ENCODE measurements at places on chromosomes 4 and X.
A peak's percentile ranks its signal among the peaks of the same experiment; 100 is the strongest.

- DNase-seq, result no peak
Observed at GRCh38 chr4:161252520-161253141, 911.2 kb downstream of the FSTL5 start.

GRCh38 chr4:25905371-25905770, 8.6 kb upstream of the SMIM20 start:
- DNase-seq, result no peak

DNA sequence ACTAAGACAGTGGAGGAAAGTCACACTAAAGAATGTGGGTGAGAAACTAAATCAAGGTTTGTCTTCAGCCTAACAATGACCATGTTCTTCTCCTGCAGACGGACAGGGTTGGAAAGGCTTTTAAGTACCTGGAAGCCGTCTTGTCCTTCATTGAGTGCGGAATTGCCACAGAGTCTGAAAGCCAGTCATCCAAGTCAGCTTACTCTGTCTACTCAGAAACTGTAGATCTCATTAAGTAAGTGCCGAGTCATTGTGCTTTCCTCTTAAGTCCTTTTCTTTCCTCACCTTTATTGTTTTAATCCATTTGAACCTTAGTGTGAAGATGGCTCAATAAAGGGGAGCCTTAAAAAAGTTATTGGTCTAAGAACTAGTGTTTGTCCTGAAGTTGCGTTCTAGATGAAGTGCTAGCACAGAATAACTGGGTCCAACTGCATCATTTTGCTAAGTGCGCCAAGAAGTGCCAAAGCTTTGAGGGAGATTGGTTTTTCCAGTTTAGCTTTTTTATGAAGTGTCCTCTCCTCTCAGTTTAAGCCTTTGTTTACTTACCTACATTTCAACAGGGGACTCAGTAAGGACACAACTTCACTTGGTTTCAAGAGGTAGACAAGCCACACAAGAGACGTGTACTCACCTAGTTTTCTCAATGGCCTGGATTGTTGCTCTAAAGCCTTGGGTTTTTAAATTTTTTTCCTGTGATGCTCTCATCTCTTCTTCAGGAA, 89.3 kb downstream of the KLHL8 start:
- DNase-seq, result no peak

DNA sequence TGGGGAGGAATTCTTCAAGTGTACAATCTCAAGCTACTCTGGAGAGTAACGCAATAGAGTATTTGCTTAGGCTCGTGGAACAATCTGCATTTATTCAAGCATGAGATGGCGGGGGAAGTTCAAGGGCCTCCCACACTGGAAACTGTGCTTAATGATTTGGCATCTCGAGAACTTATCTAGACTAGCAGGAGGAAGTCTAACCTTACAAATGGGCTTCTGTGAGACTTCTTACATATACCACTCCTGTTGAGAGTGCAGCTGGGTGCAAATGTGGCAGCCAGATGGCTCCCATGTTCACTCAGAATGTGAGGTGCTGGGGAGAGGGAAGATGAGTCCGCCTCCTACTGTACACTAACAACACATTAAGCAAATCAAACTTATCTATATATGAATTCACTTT, 29.3 kb upstream of the PTPN13 start:
- no peak for DNase-seq

- no peak for DNase-seq
Observed at GRCh38 chr4:117134386-117134785, 49.0 kb upstream of the TRAM1L1 start.

- no peak for DNase-seq
Observed at GRCh38 chr4:146098978-146099377, 76.5 kb upstream of the LSM6 start.

DNA sequence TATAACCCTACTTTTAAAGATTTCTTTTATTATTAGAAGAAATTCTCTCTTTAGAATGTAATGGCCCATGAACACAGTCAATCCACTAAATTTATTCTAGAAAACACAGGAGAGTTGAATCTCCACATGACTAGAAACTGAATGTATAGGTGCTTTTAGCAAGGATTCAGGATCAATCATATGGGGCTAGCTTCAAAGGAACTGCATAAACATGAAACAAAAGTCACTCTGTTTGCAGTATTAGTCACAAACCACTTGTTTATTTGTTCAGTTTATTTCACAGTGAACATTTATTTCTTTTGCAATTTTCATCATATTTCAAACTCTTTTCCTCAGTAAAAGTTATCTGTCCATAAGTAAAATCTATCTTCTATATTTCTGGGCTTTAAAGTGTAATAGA, 1604.6 kb downstream of the PCDH18 start:
- no peak for DNase-seq

DNA sequence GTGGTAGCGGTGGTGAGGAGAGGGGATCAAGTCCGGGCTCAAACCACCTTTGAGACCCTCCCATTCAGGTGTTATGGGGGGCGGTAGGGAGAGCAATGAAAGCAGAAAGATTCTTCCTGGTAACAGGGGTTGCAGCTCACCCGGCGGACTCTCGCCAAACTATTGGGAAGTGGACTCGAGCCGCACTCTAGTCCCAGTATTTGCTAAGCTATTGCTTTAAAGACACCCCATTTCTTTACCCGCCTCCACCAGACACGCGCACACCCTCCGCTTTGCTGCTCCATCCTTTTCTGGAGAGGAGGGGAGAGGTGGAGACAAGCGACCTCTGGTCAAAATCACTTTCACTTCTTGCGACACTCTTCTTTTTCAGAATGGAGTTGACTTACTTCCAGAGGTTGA, 625 bp upstream of the GABRA4 start:
- peak; percentile 73 for DNase-seq

DNA sequence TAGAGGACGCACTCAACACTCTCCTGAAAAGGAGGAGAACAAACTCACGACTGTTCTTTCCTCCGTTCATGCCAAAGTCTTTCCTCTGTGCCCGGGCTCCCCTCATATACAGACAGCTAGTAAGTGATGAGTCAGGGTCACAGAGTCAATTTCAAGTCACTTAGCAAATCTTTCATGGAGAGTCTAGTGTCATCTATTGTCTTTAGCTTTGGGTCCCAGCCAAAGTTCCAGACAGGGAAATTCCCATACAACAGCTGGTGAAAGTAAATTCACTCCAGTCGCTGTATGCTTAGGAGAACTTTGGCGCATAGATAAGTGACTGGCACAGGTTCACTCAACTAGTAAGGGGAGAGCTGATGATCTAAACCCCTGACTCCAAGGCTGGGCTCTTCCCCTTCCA, 226.5 kb downstream of the MID1 start:
- DNase-seq, result no peak

DNA sequence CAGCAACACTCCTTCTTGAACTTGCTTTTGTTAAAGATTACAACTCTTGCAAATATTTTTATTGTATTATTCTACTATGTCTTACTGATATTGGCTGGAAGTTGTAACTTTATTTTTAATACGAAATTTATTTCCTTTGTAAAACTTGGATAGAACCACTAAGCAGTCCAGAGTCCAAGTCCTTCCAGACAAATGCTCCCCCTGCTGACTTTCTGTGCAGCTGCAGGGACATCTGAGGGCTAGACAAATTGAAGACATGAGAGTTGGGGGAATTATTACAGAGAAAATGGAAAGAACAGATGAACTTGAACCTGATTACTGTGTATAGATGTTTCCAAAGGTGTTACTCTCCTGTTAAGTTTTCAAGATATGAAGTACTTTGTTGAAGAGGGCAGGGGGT, 238.8 kb downstream of the GRIA3 start:
- DNase-seq, result no peak

DNA sequence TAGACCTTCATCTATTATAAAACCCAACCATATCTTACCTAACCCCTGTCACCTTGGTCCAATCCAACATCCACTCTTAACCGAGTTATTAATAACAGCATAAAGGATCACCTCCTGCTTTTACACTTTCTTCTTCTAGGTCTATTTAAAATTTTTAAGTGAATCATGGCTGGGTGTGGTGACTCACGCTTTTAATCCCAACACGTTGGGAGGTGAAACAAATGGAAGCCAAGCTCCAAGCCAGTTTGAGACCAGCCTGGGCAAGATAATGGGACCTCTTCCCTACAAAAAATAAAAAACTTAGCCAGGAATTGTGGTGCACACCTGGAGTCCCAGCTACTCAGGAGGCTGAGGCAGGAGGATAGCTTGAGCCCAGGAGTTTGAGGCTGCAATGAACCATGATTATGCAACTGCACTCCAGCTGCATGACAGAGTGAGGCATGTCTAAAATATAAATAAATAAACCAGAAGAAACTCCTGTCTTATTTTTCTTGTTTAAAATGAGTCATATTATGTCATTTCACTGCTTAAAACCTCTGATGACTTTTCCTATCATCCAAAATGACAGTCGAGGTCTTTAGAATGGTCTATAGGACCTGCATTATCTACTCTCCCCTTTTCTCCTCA, 188.4 kb downstream of the GASK1B start:
- no peak for DNase-seq

DNA sequence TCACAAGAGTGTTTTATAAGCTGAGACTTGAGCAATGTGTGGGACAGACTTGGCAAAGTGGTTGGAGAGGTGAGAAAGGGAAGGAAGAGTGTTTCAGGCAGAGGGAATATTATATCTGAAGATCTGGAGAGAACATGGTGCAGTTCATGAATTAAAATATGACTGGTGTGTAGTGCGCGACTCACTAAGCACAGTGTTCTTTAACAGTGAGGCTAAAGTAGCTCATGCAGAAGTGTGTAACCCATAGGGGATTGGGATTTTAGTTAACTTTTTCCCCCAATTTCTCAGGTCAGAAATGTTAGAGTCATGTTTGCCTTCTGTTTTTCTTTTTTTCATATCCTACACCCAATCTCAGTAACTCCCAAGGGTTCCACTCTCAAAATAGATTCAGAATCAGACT, 9.7 kb downstream of the MTHFD2L start:
- DNase-seq, result no peak

- DNase-seq, result no peak
Observed at GRCh38 chrX:39372115-39372514, 570.9 kb downstream of the MID1IP1 start.

- DNase-seq, result no peak
Observed at GRCh38 chr4:39565878-39566600, 38.8 kb upstream of the UGDH start.

DNA sequence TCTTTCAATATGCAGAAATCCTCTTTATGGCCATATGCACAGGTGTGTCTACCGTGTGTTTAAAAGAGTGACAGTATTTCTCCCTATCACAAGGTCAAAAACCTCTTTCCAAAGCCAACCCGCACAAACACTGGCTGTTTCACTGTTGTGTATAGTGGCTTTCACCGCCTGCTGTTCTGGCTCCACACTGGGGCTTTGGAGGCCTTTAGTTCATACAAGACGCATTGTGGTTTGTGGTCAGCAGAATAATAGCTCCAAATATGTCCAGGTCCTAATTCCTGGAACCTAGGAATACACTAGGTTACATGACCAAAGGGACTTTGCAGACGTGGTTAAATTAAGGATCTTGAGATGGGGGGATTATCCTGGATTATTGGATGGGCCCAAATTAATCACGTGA, 40.7 kb upstream of the FAM9A start:
- no peak for DNase-seq

DNA sequence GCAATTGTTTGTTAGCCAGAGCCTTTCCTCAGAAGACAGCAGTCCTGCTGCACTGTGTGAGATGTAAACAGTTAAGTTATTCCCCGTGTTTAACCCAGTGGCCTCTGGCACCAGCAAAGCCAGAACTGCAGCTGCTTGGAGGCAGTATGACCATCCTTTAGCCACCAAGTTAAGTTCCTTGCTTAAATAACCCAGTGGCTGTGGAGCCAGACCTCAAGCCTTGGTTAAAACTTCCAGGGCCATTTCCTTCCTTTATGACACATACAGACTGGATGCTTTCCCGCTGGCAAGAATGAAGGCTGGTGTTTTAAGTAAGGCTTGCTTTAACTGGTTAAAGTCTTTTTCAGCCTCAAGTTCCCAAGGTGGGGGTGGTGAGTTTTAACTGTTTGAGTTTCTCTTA, 379.8 kb downstream of the DCAF12L2 start:
- DNase-seq, result no peak

- no peak for DNase-seq
Observed at GRCh38 chr4:159516556-159517140, 413.8 kb downstream of the RAPGEF2 start.

DNA sequence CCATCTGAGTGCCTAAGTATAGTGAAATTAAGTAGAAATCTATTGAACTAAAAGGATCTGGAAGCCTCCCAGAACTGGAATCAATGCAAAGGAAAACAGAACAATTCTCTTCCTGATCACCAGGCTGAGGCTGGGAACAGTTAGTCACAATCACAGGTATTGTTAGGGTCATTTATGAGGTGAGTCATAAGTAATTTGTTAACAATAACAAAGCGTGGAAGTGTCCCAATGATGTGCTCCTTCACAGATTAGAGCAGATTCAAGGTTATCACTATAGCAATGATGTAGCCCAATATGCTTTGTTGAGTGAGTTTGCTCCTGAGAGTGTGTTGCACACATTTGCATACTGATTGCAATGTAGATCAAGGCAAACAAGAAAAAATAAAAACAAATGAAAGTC, 228.1 kb downstream of the ZNF674 start:
- DNase-seq, result no peak

DNA sequence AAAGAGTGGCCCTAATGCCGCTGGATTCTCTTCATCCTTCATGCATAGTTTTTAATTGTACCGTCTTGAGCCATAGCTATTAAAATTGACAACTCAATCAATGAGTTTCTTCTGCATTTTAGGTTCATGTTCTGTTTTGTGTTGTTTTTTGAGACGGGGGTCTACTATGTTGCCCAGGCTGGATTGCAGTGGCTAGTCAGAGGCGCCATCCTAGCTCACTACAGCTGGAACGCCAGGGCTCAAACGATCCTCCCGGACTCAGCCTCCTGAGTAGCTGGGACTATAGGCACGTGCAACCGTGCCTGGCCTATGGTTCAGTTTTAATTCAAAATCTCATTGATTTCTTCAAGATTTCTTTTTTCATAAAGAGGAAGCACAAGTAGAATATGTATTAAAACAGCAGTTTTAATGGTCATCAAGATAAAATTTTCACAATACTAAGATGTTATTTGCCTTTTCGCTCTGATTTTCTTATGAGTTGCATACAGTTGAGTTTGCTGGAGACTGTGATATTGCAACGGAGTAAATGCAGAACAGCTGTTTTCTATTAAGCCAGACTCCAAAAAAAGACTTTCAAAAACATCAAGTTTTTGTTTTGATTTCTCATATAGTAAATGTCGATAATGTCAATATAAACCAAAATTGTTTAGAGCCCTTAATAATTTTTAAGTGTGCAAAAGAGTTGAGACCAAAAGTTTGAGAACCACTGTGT, 1.1 kb upstream of the STX18 start:
- no peak for DNase-seq

- DNase-seq, result no peak
Observed at GRCh38 chr4:114866901-114867670, 246.3 kb downstream of the NDST4 start.

GRCh38 chr4:137583671-137584070, 51.4 kb upstream of the PCDH18 start:
- no peak for DNase-seq

DNA sequence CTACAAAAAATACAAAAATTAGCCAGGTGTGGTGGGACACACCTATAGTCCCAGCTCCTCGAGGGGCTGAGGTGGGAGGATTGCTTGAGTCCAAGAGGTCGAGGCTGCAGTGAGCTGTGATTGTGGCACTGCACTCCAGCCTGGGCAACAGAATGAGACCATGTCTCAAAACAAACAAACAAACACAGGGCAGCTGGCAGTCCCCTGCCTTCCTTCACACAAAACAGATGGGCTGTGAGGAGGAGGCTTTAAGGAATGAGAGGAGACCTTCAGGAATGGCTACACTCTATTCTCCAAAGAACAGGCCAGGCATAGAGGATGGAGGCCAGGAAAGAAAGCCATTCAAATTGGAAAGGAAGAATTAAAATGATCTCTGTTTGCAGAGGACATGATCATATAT, 65.6 kb upstream of the MAML3 start:
- no peak for DNase-seq
